ENCODE measurements at places on chromosomes 5 and 9.

DNA sequence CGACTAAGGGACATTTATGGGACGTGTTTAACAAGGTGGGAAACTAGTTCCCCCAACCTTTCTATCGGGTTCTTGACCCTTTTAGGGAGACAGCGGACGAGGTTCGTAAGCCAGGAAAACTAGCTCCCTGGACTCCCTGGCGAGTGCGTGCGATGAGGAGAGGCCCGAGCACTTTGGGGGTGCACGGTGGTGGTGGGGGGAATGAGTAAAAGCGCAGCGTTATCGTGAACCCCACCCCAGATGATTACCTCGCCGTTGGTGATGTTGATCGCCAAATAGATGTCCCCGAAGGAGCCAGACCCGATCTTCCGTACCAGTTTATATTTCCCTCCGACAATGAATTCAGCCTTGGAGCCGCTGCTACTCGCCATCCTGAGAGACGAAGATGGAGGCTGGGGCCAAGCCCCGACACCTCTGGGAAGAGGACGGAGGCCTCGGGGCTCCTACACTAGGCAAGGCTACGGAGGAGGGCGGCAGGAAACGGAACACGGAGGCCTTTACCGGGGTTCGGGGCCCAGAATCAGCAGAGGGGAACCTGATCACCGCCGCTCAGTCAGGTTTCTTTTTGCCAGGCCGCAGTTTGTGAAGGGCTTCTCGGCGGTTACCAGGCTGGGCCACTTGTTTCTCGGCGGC is 529 bp downstream of the CSNK1A1 start:
- no peak for DNase-seq

GRCh38 chr9:107907255-107907654 is 417.7 kb upstream of the KLF4 start:
- DNase-seq, result no peak

DNA sequence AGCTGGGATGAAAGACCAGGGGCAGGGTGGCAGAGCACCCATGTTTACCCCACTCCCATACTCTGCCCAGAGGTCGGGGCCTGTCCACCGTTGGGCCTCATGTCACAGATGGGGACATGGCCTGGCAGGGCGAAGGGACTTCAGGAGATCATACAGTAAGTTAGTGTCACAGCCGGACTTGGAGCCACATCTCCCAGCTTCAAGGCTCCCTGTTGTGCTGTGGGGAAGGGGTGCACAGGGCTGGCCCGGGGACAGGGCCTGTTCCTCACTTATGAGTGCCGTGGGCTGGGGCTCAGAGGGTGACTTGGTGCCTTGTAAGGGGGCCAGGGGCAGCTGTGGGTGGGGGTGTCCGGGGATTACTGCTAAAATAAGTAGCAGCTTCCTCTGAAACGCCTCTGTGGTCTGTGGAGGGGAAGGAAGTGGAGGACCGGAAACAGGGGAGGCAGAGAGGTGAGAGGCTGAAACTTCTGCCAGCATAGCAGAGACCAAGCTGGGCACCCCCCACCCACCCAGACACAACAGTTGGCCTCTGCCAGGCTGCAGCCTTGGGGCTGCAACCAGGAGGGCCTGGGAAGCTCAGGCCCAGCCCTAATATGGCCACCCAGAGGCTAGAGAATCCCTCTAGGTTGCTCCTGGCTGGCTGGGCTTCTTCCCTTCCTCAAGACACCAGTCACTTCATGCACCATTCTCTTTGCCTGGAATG is 41.1 kb upstream of the NEK6 start:
- no peak for DNase-seq

GRCh38 chr9:110752766-110753165 is 84.2 kb downstream of the MUSK start:
- no peak for DNase-seq

DNA sequence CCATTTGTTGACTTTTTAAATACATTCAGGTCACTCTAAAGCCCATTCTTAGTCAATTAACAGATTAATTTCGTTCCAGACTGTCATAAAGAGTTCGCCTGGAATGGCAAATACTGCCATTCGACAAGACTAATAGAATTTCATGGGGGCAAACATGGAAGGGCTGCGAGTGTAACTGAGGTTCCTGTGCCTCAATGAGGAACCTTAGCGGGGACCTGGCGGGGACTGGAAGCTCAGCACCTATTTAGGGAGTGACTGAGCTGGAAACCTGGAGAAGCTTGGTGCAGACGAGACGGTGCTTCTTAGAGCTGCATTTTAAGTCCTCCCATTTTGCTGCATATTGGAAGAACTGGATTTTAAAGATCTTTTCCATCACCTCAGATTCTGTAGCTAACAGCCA is 3.4 kb downstream of the VCAN start:
- DNase-seq, result no peak

- DNase-seq, result no peak
Observed at GRCh38 chr5:92616085-92616484, 964.9 kb downstream of the NR2F1-AS1 start.

DNA sequence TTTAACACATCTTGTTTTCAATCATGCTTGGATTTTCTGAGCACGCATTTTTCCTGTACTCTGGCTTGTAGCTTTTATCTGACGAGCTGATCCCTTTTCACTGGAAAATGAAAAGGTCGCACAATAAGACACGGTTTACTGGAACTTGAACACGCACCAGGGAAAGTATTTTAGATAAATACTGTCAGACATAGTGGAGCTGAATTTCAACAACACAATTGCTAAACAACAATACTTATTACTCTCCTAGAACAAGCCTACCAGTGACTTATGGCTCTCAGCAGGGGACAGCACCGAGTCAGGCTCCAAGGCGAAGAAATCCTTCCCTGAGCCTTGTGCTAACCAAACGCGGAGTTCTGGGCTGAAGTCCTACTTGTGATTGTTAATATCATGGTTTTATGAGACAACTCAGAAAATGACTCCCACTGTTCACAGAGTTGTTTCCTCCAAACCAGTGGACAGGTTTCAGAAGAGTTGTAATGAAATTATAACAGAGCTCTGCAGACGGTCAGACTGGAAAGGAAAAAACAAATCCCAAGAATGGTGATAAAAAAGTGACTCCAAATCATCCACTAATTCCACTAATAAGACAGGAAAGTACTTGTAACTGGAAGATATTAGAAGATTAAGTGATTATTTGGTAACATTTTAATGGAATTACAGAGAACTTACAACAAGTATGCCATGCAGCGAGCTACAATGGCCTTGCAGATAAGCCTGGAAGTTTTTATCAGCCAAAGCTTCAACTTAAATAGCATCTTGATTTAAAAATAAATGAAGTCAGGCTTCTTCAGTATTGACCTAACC is 359.6 kb downstream of the EBF1 start:
- no peak for DNase-seq

Measured in NCI-H2029 treated with DMSO at 0.1 percent for 48 hours (cell line).